Dorsolateral prefrontal cortex (tissue), 122 donors: ENCODE measurements at places on chromosomes 5 and 9.

GRCh38 chr5:168734119-168734518 is 155.0 kb upstream of the PANK3 start:
- no peak for DNase-seq

DNA sequence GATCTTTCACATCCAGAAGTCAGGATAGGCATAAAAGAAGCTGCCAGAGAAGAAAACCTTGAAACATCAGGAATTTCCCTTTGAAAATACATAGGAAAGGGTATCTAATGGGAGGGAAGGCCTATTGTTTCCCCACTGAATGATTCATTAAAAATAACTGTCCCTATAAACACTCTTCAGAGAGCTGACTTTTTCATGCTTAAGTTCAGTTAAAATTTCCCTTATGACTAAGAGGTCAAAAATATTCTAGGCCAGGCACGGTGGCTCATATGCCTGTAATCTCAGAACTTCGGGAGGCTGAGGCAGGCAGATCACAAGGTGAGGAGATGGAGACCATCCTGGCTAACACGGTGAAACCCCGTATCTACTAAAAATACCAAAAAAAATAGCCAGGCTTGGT is 499.5 kb downstream of the ENC1 start:
- no peak for DNase-seq

- DNase-seq = no peak
Observed at GRCh38 chr9:117160254-117160653, 254.6 kb downstream of the ASTN2 start.

DNA sequence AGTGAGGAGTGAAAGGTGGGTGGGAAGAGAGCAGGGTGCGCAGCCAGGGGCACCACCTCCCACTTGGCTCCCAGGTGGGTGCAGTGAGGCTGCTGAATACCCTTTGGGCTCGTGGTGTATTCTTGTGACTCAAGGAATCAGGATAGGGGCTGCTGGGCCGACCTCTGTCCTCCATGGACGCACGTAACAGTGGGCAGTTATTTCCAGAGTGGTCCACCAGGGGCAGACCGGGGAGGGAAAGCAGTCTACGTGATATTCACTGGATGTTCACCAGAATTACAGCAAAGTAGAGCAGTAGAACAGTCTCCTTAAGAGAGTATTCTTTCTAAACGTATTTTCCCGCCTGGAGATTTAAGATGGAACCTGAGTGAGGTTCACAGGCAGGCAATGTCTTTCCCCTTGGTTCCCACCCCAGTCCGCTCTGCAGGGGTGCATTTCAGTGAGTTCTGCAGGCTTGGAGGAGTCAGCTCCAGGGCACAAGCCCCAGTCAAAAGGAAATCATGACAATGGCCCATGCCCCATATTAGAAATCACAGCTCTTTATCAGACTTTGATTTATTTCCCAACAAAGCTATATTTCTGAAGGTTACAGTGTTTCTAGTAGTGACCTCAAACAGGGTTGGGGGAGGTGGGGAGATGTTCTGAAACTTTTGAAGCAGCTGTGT is 88.7 kb downstream of the SYK start:
- no peak for DNase-seq

- DNase-seq = no peak
Observed at GRCh38 chr9:122477346-122477745, 380 bp downstream of the OR1J1 start.

- no peak for DNase-seq
Observed at GRCh38 chr5:140023611-140024191, 19.4 kb downstream of the NRG2 start.

GRCh38 chr5:139451878-139452660 is 10.5 kb downstream of the ECSCR start:
- DNase-seq = no peak

DNA sequence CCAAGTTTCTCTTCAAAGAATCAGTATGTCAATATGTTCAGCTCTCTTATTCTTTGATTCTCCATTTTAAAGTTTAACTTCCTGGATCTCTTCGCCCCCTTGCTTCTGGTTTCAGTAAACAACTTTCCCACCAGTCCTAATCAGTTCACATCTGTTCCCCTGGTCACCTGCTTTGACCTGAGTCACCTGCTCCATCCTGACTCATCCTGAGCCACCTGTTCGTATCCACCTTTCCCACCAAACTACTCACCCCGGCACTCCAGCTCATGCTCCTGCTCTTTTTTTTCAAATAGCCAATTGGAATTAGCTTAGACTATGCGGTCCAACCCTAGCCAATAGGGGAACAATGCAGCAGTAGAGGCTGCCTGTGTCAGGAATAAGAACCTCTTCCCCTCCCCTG is 23.6 kb upstream of the CSF1R start:
- DNase-seq = no peak

- DNase-seq = no peak
Observed at GRCh38 chr9:14987858-14988257, 77.6 kb upstream of the FREM1 start.

DNA sequence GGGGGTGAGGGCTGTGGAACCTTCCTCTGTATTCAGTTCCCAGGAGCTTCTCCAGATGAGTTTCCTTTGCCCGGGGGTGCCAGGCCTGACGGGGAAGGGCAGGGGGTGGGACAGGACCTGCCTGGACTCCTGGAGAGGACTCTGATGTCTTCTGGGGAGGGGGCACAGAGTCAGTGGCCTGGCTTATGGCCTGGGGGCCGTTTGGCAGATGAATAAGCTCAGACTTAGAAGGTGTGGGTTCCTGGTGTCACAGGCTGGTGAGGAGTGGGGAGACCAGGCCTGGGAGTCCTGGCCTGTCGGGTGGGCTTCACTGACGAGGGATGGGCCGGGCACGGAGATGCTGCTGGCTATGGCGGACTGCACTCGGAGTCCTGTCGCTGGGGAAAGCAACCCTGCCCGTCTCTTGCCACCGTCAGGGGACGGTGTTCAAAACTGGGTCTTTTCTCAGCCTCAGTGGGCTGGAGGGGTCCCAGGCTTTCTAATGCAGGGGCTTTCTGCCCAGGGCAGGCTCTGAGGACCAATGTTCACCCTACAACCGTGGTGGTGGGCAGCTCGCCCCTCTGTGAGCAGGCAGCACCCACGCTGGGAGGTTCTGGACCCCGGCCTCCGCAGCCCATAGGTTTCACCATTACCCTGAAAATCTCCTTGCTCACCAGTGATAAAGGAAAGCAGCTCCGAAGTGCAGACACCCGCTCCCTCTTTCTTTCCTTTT is 16.2 kb downstream of the COL5A1 start:
- no peak for DNase-seq

- no peak for DNase-seq
Observed at GRCh38 chr5:116785106-116785505, 210.5 kb upstream of the SEMA6A start.

DNA sequence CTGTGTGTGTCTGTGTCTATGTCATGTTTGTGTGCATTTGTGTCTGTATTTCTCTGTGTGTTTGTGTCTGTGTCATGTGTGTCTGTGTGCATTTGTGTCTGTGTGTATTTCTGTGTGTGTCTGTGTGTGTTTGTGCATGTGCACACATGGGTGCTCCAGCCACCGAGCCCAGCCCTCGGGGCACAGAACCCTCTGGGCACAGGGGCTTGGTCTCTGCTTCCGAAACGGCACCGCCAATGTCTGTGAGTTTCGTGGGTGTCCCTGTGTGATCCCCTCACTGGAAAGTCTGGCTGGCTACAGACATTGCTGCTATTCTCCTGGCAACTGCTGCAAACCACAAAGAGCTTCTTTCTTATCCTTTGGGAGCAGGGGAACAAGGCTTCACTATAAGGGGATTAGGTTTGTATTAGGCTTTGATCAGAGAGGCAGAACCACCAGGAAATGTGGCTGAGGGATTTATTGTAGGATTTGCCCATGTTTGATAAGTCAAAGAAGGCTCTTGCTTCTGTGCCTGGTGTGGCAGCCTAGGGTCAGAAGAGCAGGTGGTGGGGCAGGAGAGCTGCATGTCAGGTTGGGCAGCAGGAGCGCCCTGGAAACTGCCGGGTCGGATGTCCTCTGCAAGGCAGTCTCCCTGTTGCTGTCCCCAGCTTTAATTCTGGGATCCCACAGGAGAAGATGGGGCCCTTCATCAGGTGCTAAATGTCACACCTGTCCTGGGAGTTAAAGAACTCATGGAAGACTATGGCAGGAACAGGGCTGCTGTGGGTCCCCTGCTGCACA is 39.6 kb upstream of the FCN1 start:
- peak; percentile 25 for DNase-seq

DNA sequence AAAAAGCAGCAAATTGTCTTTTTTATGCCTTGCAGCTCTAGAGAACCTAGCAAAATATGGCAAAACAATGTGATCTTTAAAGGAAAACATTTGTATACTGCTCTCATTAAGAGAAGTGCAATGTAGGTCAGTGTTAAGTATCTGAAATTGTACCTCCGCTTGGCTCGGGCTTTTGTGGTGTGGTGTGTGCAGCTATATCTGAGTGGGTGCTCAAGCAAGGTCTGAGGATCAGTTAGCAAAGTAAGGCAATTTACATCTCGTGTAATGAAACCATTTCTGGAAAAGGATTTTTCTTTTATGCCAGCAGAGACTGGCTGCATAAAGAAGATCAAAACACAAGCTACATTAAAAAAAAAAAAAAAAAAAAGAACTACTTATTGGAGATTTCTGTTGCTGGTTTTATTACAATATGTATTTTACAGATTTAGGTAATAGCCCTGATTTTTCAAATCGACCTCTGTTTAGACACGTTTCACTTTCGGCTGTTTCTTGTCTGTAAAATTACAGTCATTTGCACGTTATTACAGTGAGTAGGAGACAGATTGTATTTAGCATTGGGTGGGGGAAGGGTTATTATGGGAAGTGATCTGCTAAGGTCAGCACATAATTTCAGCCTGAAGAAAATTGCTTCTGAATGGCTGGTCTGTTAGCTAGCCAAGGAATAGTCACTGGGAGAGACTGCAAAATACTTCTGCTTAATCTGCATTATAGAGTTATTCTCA is 7.9 kb upstream of the ZNF608 start:
- DNase-seq = no peak

- DNase-seq = no peak
Observed at GRCh38 chr5:52709167-52709925, 78.4 kb upstream of the ITGA1 start.

- no peak for DNase-seq
Observed at GRCh38 chr5:148735301-148735835, 81.0 kb upstream of the HTR4 start.

- no peak for DNase-seq
Observed at GRCh38 chr5:168360521-168361285, 69.3 kb downstream of the WWC1 start.

DNA sequence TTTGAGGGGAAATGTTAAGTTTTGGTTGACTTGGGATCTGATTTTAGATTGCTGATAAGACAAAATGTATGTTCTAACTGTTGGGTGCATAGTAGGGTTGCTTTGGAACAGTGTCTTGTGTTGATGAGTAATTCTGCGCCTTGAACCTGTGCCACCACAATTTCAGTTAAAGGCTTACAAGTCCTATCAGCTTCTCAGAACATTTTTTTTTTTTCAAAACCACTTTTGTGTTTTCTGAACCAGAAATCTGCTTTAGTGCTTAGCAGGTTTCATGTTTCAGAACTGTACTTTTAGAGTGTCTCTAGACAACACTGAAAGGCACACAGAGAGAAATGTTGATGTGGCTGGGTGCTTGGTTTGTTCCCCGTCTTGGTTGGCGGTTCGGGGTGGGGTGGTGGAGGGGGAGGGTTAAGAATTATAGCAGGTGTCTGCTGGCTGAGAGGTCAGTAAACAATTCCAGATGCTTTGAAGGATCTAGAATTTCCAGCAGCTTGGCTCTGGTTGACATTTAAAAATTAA is 84.6 kb downstream of the ANKRD55 start:
- DNase-seq = no peak

DNA sequence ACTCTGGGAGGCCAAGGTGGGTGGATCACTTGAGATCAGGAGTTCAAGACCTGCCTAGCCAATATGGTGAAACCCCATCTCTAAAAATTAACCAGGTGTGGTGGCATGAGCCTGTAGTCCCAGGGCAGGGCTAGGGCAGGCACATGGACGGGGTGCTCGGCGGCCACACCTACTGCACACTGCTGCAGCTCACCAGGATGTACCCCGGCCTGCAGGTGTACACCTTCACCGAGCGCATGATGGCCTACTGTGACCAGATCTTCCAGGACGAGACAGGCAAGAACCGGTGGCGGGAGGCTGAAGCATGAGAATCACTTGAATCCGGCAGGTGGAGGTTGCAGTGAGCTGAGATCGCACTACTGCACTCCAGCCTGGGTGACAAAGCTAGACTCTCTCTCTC is 3.2 kb downstream of the ST6GALNAC4 start:
- no peak for DNase-seq

- DNase-seq = no peak
Observed at GRCh38 chr9:135022191-135022870, 65.1 kb upstream of the OLFM1 start.

GRCh38 chr5:178381921-178382695 is 149.5 kb upstream of the PHYKPL start:
- no peak for DNase-seq

DNA sequence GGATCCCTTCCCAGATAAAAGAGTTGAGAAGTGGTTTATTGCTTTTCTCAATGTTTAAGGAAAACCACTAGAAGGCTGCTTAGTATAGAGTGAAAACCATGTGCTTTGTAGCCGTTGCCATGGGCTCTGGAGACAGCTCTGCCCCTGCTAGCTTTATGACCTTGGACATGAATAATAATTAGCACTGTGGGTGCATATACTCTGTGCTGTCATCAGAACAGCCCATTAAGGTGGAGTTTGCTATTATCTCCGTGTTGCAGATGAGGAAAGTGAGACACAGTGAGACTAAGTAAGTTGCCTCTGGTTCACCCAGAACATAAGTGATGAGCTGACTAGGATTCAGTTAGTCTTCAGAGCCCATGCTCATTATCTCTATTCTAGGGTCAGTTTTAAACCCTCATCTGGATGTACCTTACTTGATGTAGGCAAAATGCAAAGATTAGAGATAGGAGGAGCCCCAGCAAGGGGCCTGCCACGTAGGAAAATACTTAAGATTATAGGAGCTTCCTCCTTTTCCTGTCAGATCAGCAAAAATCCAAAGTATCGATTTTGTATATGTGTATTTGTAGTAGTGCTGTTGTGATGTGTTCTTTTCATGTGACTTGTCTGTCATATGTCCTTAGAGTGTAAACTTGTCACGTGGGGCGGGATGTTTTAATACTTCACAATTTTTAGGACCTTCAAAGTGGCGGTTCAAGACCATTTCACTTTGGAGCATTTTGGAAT is 102.5 kb downstream of the TLE4 start:
- no peak for DNase-seq

DNA sequence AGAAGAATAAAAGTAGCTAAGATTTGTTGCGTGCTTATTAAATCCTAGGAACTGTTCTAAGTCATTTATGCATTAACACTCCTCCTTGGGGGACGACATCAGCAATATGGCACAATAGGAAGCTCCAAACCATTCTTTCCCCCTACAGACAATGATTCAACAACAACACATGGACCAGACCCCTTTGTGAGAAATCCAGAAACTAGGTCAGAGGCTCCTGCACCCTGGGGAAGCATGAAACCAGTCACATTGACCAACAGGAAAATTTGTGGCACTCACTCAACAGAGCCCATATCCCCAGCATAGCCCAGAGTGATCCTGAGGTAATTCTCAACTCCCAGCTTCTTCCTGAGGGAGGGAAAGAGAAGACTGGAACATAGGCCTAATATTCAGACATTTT is 294.4 kb downstream of the HINT1 start:
- DNase-seq = no peak
